ENCODE measurements at places on chromosomes 12 and 14.

- DNase-seq = no peak
These were observed 211.3 kb downstream of the RERGL start for GRCh38 chr12:17878714-17879113.

GRCh38 chr12:92432724-92433441 lies 269.9 kb upstream of the PLEKHG7 start:
- DNase-seq = no peak

- DNase-seq = no peak
These were observed 24.0 kb downstream of the SYT1 start for GRCh38 chr12:78888568-78888967.

GRCh38 chr12:89092297-89092696 lies 260.0 kb downstream of the DUSP6 start:
- DNase-seq = no peak

DNA sequence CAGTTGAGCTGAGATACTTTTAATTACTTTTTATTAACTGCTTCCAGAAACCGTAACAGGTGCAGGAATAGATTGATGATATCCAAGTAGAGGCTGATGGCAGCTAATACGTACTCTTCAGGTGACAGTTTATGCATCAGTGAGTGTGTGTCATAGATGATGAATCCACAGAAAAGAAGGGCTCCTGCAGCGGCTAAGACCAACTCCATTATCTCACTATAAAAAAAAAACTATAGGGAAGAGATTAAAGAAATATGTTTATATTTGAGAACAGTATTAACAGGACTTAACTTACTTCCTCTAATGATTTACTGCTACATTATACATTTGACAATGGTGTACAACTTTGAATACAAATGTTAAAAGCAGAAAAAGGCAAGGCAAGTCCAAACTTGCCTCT lies 7.4 kb upstream of the LLPH start:
- DNase-seq = no peak

DNA sequence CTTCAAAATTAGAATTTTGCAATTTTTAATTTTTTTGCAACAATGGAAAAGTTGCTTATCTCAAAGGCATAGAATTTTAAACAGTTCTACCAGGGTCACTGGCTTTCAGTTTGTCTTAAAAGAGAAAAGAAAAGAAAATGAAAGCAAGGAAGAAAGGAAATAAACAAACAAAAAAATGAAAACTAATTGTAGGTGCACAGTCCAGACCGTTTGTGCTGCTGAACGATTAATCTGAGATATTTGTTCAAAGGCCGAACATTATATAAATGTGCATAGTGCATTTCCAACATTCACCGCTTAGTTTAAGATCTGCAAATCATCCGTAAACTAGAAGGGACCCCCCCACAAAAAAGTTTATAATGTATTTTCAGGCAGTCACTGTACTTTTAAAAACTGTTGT lies 5.5 kb upstream of the OTX2 start:
- no peak for DNase-seq

DNA sequence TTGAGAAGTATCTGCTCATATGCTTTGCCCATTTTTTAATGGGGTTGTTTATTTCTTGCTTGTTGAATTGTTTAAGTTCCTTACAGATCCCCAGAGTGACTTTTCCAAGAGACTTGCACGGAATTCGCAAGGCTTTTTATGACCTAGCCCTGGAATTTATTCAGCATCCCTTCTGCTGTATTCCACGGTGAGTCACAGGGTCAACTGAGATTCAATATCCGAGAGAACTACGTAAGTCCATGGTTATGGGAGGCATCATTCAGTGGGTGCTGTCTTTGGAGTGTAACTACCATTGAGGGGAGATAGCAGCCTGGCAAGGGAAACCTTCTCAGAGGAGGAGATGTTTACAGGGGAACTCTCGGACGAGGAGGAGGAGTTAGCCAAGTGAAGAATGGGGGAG lies 20.9 kb upstream of the GPRC5A start:
- DNase-seq = no peak

- peak; percentile 64 for DNase-seq
These were observed 37.0 kb upstream of the P2RX7 start for GRCh38 chr12:121095544-121096198.

DNA sequence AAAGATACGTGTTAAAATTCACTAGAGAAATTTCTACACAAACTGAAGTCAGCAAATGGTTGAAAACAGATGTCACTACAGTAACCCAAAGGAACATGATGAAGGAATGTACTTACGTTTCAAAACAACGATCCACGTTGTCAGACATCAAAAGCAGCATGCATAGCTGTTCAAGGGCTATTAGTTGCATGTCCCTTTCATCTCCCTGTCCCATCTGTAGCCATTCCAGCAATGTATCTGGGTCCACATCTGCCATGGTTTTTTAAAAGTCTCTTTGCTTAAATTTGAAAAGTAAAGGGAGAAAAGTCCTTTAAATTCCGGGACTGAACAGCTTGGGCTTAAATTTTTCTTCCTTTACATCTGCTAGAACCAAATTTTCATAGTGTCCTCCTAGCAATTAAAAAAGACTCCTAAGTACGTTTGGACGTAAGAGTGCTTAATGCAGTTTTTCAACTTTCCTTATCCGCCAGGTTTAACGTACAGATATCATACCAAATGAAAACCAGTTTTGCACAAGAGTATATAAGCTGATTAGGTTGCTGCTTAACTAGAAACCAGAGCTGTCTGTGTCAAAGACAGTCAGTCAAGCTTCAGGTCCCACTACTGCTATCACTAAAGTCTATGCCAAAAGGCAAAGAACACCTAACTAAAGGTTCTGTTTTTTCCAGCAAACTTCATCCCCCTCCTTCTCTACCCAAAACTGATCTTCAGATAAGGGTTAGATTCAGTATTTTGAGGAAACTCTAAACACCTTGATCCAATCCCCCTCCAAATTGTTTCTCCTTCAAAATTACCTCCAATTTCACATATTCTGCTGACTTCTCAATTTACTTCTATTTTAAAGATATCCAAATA lies 1.7 kb downstream of the HECTD1 start:
- no peak for DNase-seq

- no peak for DNase-seq
These were observed 31.4 kb upstream of the SLC2A13 start for GRCh38 chr12:40137252-40137651.

DNA sequence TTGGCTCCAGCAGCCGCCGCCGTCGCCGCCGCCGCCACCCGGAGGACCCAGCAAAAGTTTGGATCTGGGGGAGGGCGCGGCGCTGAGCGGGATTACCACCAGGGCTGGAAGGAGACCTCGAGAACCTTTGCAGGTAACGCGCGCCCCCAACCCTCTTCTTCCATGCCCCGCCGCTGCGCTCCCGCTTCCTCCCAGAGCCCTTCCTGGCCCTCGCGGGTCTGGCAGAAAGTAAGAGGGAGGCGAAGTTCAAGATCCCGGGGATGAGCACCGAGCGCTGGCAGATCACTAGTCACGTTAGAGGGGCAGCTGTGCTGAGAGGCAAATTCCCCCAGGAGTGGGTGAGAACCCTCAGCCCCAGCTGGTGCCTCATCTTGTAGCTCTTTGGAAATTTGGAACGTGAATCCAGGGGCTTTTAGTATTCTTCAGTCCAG lies 3.9 kb downstream of the FLRT2 start:
- no peak for DNase-seq

DNA sequence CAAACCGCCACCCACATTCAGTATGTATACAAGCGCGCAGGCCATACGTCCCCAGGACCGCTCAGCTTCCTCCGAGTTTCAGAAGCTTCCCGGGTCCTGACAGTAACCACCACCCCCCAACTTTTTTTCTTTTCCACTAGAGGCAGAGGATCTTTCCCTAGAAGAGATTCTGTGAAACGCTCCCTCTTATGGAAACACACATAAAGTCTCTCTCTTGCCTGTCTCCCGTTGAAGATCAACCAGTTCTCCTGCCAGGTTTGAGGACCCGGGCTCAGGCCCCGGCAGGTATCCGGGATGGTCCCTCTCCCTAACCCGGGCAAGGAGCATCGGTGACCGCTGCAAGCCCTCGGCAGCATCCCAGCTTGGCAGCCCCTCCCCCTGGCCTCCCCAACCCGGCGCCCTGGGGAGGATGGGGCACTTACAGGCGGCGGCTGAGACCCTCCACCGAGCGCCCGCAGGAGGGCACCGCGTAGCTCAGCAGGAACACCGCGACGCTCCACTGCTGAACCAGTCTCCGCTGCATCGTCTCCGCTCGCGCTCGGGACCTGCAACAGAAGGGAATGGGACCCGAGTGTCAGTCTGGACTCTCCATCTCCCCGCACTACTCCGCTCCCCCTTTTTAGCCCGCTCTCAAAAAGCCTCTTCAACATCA lies 3.4 kb downstream of the PTHLH start:
- DNase-seq = no peak

GRCh38 chr12:10094646-10095395 lies 4.0 kb downstream of the CLEC1A start:
- DNase-seq = no peak

DNA sequence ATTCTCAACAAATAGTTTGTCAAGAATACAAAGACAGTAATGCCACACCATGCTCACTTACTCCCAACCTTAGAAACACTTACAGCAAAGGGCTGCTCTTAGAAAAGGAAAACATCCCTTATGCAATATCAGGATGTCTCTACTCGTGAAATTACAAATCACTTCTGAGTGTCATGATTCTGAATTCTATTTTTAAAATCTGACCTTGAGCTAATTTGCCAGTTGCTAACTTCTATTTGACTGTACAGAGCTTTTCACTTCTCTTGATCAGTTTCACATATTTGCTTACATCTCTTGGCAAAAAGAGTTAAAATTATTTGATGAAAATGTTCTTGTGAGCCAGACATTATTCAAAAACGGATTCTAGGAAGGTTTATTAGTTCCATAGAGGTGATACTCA lies 136.7 kb upstream of the SLC35F4 start:
- no peak for DNase-seq

GRCh38 chr12:61758661-61759060 lies 501.5 kb upstream of the USP15 start:
- DNase-seq = no peak

- DNase-seq = no peak
These were observed 4.3 kb downstream of the CCNT1 start for GRCh38 chr12:48712209-48712608.

DNA sequence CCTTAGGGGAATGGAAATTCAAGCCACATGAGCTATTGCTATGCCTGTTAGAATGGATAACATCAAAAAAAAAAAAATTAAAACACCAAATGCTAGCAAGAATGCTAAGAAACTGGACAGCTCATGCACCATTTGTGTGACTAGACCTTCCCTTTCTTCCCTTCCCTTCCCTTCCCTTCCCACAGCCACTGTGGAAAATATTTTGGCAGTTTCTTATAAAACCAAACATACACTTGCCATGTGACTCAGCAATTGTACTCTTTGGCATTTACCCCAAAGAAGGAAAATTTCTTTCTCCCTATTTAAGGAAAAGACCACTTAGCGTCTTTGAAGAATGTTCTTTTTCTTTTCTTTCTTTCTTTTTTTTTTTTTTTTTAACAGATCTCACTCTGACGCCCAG lies 49.1 kb upstream of the FKBP4 start:
- no peak for DNase-seq

DNA sequence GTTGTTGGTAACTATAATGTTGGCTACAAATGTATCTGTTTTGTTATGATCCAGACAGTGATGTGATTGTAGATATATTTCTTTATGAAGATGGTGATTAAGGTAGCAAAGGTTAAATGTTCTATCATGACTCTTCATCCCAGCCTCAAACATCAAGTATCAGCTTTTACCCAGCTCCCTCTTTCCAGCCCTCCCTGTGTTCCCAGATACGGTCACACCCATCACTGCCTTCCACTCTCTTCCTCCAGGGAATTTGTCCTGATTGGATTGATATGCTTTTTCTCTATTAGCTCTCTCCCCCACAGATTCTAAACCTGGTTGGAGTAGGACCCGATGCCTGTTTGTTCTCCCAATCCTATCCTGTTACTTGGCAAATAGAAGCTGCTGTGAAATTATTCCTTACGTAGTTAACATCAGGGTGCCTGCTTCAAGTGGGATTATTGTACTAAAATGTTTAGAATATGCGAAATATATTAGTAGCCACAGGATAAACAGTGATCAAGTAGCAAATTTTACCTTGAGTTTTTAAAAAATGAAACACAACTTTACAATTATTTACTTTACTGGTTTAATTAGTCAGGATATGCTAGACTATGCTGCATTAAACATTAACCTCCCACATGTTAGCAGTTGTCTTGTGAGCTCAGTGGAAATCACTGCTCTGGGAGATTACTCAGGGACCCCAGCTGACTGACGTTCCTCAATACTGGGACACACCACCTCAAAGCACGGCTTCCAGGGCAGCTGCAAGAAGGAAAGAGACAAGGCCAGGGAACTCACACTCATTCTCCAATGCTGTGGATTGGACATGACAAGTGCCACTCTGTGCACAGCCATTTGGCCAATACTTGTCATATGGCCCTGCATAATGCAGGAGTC lies 165.3 kb downstream of the ALX1 start:
- no peak for DNase-seq

DNA sequence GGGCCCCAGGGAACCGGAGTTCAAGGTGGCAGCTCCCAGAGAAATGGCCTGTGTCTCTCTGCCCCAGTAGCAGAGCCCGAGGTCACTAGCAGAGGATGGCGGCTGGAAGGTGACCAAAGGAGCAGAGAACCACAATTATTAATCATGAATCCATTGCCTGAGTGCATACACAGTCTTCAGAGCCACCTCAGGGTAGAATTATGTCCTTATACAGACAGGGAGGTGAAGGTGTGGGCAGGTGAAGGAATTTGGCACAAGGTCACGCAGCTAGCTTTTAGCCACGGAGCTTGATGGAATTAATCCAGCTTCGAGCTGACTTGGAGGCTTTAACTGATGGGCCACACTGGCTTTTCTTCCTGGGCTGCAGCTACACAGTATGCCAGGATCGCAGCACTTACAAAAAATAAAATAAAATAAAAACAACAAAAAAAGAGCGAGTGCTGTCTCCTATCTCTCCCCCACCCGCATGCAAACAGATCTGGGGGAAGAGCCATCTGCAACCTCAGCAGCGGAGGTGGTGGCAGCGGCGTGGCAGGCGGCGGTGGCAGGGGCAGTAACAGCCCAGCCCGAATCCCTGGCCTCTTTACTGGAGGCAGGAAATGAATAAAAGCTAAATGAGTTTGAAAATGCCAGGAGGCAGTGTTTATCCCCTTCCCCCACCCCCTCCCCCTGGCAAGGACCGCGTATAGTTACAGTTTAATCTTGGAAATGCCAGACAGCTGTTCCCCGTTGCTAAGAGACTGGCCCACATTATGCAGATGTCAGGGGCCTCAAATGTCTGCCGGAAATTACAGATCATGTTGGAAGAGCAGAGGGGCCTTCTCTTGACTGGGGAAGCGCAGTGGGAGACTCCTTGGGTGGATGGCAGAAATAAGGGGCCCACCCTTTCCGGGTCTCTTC lies 93.5 kb downstream of the LRRC74A start:
- DNase-seq = no peak

GRCh38 chr14:75369506-75369905 lies 58.3 kb upstream of the JDP2 start:
- DNase-seq = no peak
